ENCODE measurements at places on chromosomes 16 and 17. TPM values are rescaled to one million over a fixed set of nuclear protein-coding genes. Genes with fewer than 3 reads are reported as not detected.

The EPN3 gene
- under 0.01 TPM for total RNA-seq

The PHKB gene
- 29.6 TPM for total RNA-seq

The PRAC2 gene
- not detected for total RNA-seq

The PRR35 gene
- not detected for total RNA-seq

The TNFSF12 gene
- 36.5 TPM for total RNA-seq

The SCO1 gene
- 30.7 TPM for total RNA-seq

The CDK10 gene
- total RNA-seq = 54.9 TPM

The SDK2 gene
- under 0.01 TPM for total RNA-seq

The ERN2 gene
- total RNA-seq = 0.35 TPM

The ATP2A1 gene
- total RNA-seq = not detected

The GPR142 gene
- not detected for total RNA-seq

The KRTAP9-2 gene
- total RNA-seq = not detected

The PNMT gene
- 0.29 TPM for total RNA-seq

The ITGB4 gene
- total RNA-seq = not detected

The TBC1D3D gene
- total RNA-seq = not detected

The OR1E2 gene
- total RNA-seq = not detected

The FOXC2 gene
- 0.53 TPM for total RNA-seq

The NUDT7 gene
- total RNA-seq = 22.5 TPM

The CASKIN2 gene
- total RNA-seq = 6.3 TPM

The PTX4 gene
- 0.58 TPM for total RNA-seq

The CCL5 gene
- total RNA-seq = not detected

The MYH8 gene
- not detected for total RNA-seq

The ACSM3 gene
- total RNA-seq = 3.2 TPM

The PYY gene
- not detected for total RNA-seq

The HSPB9 gene
- not detected for total RNA-seq

The CCDC144A gene
- 0.71 TPM for total RNA-seq

The HS3ST3B1 gene
- total RNA-seq = 7.5 TPM

The RNF112 gene
- 4.3 TPM for total RNA-seq

The CACNG1 gene
- total RNA-seq = not detected

The ARHGAP27 gene
- total RNA-seq = 1.4 TPM

The SPIRE2 gene
- total RNA-seq = 4.0 TPM

The OSGIN1 gene
- 2.3 TPM for total RNA-seq

The ZNF469 gene
- total RNA-seq = 1.8 TPM
